NCI-H82 (cell line): ENCODE measurements at places on chromosomes 11 and 22.

DNA sequence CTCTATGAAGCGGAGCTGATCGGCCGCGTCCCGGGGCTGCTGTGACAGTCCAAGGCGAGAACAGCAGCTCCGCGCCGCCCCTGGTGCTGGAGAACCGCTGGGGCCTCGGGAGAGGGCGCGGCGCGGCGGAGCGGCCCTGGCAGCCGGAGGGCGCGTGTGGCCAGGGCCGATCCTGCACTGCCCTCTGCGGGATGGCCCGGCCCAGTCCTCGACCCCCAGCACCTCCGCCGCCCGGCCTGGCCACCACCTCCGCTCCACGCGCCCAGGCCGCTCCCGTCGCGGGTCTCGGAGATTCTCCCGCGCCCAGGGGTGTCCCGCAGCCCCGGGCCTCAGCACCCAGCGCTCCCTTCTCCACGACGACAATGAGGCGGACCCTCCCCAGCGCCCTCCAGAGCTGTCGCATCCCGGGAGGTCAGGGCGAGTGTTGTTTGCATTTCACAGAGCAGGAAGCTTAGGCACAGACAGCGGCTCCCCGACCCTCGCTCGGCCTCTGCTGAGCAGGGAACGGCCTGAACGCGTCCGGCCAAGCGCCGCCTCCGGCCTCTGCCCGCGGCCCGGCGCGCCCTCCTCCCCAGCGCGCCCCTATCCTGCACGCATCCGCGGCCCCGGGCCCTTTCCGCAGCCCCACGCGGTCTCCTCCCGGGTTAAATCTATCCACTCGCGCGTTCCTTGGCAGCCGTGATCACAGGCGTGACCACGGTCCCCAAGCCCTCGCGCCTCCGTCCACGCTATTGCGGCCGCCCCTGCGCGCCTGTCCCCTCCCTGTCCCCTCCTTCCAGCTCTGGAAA lies 109.7 kb downstream of the WNT7B start:
- no peak for DNase-seq

DNA sequence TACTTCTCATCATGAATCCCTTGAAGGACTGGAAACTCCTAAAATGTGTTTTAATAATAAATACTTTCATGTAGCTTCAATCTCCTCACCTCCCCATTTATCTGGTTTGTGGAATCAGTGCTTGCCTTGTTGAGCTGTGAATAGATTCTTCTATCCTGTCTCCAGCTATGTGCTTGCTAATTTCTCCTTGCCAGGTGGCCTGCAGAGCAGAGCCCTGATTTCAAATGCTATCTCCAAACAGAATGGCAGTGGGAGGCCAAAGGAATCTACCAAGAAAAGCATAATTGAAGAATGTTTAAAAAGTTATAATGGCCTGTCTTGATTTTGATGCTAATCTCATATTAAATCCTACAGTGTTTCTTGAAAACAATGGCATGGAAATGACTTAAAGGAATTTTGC lies 309.3 kb upstream of the CHORDC1 start:
- no peak for DNase-seq

GRCh38 chr11:13974631-13975030 lies 12.1 kb downstream of the SPON1 start:
- no peak for DNase-seq

DNA sequence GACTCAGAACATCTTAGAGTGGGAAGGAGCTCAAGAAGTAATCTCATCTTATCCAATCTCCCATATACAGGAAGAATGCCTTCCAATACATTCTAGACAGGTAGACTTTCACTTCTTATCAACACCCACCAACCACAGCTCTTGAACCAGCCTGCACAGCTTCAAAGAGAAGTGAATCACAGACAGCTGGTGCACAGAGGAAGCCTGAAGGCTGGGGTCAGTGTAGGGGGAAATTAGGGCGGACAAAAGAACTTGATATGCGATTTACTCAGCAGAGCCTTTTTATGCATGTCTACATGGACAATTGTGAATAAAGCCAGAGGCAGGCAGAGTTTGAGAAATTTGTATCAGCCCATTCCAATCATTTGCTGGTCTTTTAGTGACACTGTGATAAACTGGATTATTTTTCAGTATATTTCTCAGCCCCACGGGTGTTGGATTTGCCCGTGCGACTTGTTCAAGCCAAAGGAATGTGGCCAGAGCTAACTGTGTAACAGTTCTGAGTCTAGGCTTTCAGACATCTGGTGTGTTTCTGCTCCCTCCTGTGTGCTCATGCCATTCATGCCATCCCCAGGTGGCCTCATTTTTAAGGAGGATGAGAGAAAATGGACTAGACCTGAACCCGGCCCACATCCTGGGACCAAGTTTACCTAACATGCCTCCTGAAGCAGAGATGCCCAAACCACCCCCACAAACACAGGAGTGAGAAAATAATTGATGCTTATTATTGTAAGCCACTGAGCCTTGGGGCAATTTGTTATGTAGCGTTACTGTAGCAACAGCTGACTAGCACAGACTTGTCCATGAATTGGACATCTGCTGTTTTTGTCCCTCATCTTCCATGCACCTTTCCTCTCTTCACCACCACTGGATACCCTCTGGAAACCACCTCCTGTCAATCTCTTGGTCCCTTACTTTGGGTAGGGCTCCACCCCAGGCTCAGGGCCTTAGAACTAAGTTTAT lies 137.5 kb upstream of the HSD17B12 start:
- DNase-seq: no peak

DNA sequence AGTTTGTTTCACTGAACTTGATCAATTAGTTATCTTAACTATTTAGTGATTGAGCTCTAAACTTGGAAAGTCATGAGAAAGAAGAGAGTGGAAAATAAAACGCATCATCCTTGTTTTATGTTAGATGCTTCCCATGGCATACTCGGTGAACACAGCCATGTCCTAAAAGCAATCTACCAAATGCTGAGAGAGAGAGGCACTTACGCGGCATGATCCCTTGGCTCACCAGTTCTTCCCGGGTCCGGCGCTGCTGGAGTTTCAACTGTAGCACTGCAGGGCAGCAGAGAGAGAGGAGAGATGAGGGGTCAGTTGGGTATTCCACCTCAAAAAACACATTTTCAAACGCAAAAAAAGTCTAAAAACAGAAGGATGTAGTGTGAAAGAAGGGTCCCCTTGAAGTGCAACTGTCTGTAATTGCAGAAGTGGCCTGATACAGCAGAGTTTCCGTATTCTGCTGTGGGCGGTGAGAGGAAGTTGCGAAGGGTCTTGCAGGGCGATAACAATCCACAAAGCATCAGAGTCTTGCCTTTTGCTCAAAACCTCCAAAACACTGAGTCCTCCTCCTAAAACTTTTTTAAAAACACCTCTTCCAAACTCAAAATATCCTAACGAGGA lies 92.7 kb downstream of the SGSM3 start:
- DNase-seq: no peak

GRCh38 chr22:45308957-45309421 lies 745 bp upstream of the FAM118A start:
- DNase-seq: no peak

DNA sequence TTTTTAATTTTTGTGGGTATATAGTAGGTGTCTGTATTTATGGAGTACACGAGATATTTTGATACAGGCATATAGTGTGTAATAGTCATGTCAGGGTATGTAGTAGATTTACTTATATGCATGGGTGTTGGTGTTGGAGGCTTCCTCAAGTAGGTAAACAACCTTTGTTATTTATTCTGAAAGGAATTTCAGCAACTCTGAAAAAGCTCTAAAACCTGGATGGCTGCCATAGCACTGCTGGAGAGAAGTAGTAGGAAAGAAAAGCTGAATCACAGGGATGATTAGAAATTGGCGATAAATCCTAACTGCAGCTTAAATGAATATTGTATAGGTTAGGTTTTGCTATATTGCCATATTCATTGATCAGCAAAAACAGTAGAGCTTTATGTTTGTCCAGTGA lies 44.4 kb upstream of the ST14 start:
- DNase-seq: no peak

GRCh38 chr11:64071849-64072248 lies 36.1 kb downstream of the FLRT1 start:
- DNase-seq: peak; percentile 70

DNA sequence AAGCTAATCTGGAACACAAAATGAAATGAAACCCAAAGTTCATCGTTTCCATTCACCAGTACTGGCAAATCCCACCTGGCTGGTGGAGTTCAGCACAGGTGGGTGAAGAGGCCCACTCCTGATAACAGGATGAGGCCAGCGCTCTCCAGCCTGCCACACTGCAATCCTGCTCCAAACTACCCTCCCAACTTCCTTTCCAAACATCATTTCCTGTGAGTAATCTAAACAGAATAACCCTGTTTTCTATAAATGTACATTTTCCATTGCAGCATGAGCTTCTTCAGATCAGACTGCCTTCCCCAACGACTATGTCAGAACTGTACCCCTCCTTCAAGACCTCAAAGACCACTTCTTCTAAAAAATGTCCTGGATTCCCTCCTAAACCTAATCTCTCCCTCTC lies 15.9 kb upstream of the NFRKB start:
- DNase-seq: no peak

DNA sequence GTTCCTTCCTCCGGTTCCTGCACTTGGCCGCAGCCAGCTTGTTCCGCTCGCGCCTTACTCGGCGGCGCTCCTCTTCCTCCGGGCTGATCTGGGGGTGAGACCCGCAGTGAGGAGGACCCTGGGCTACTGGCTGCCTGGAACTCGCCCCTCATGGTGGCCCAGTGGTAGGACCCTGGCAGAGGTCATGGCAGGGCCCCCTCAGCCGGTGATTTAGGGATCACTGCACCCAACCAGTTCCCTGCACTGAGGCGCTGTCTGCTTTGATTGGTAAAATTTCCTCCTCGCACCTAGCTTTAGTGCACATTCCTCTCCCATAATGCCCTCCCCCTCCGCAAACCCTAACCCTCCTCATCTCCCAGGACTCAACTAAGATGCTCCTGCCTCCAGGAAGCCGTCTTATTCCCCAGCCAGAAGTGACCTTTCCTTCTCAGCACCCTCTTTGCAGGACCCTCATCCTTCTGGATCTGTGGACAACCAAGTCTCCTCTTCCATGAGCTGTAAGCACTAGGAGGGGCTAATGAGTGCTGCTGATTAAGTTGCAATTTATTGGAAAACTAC lies 3.6 kb downstream of the CCDC85B start:
- no peak for DNase-seq

DNA sequence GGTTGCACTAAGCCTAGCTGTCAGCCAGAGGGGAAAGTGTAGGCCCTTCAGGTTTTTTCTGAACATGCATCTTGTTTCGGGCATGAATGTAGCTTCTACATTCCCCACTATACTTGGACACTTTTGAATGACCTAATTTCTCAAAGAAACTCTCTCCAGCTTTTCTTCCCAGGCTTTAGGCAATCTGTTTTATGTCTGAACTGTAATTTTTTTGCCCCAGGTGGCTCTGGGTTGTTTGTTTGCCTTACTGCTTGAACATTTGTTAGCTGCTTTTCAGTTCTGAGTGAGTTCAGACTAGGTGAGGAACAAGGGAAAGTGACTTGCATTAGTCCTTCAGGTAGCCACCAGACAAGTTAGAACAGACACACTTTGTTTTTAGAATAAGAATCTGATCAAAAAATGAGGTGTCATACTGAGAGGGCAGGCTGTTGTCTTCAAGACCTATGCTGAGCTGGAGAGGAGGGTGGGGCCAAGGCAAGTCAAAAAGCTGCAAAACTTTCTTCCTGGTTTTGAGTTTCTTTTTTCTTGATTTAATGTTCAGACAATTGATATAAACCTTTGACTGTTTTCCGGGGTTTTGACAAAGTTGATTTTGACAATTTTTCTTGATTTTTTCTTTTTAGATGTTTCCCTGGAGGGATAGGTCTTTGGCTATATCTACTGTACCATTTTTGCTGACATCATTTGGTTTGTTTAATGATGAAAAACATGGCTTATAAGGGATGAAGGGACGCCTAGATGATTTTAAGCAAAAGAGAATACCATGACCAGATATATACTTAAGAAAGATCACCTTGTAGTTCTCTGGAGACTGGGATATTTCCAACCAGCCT lies 182.8 kb downstream of the WNT11 start:
- no peak for DNase-seq

- peak; percentile 81 for DNase-seq
Measured at GRCh38 chr11:65560555-65561418, 2.6 kb upstream of the LTBP3 start.

GRCh38 chr11:75593286-75593915 lies 31.3 kb downstream of the SERPINH1 start:
- DNase-seq: no peak

DNA sequence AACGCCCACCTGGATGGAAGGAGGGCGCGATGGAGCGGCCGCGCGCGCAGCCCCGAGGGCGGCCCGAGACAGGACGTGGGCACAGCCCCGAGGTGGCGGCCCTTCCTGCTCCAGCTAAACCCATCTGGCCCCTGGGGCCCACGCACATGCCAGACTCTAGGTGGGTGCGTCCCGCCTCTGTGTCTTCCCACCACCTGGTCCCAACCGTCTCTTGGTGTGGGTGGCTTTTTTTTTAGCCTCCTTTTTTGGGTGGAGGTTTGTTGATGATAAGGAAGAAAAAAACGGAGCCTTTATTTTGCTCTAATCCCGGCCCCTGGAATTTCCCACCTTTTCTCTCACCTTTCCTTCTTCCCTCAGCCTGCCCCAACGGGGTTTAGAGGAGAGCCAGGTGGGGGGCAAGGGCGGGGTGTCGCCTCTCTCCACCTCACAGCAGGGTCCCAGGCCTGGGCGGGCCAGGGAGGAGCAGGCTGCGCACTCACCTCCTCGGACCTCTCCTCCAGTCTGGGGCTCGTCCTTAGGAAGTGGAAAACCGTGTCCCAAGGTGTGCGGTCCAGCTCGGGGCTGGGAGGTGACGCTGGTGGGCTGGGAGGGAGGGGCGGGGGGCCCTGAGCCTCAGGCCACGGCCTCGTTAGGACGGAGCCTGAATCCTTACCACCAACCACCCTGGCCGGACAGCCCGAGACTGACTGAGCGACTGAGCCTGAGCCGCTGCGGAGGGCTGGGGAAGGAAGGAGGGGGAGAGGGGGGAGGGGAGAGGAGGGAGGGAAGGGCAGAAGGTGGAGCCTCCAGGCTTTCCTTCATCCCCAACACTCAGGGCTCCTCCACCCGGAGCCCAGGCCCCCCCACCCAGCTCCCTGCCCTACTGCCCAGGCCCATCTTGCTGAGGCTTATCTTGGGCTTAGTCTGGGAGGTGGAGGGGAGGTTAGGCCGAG lies at the start of gene SOX10:
Gene SOX10 (minus strand): TSS at position 696 of the 932 bp plus-strand sequence. CDS start 771 bp downstream, outside the sequence.
- peak; percentile 3 for DNase-seq

- no peak for DNase-seq
Measured at GRCh38 chr11:2276280-2277007, 6.1 kb upstream of the ASCL2 start.

DNA sequence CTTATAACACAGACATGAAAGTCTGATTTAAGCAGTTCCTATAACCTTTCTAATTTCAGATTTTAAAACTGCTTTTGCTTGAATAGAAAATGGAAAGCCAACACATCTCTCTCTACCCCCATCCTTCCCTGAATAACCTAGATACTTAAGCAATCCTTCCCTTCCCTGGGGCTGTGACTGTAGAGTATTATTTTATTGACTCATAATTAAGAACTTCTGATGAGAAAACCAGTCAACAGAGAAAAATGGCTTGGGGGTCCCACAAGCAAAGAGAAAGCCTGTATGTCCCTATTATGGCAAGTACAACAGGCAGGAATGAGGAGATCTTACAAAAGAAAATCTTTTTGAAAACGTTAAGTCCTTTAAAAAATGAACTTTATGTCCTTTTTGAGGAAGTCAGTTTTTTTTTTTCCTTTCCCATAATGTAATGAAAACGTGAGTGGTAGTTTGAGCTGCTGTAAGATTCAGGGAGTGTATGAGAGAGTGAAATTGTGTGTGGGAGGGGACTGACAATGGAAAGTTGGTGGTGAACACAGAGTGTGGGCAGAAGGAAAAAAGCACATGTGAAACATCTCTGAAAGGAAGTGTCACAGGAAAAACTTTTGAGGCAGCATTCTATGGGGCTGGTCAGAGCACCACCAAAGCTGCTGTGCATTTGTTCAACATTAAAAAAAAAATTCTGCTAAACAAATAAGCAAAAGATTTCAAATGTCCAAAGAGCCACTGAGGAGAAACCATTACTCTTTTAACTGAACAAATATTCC lies 154.6 kb downstream of the MAML2 start:
- no peak for DNase-seq
